ENCODE measurements at places on chromosomes 7 and 10.
A peak's percentile ranks its signal among the peaks of the same experiment; 100 is the strongest.

GRCh38 chr10:93505075-93505474 is 8.7 kb downstream of the CEP55 start:
- DNase-seq: no peak

- no peak for DNase-seq
Measured at GRCh38 chr10:29791773-29792172, 157.0 kb upstream of the SVIL start.

GRCh38 chr10:102904346-102904745 is 13.7 kb upstream of the CNNM2 start:
- no peak for DNase-seq

- peak; percentile 66 for DNase-seq
Measured at GRCh38 chr7:28078036-28078901, 102.3 kb downstream of the JAZF1 start.

DNA sequence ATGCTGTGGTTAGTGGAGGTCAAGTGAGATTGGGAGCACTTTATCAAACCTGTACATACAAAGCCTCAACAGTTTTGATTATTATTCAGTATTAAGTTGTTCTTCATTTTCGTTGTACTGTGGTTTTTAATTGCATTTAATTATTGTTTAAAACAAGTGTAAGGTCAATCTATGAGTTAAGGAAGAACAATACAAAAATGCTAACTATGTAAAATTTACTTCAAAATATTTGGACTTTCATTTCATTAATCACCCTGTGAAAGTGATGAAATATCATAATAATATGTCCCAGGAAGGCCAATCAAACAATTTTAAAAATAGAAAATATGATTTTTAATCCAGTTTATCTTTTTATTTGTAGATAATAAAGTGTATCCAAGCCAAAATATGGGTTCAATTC is 13.6 kb upstream of the NDUFA5 start:
- no peak for DNase-seq

DNA sequence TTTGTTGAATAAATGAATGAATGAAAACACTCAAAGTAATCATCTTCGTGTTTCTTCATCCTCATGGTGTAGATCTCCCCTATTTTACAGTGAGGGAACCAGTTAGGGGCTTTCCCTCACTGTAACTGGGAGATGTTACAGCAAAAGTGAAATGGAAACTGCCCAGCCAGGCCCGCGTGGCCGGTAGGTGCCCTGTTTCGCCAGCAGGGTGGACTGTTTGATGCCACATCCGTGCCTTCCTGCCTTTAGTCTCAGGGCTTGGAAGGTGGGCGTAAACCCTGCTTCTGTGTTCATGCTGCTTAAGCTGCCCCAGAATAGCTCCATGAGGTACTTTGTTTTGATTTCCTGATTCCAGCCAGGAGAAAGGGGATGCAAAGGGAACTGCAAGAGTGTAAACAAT is 268.8 kb downstream of the PLXNA4 start:
- DNase-seq: no peak

DNA sequence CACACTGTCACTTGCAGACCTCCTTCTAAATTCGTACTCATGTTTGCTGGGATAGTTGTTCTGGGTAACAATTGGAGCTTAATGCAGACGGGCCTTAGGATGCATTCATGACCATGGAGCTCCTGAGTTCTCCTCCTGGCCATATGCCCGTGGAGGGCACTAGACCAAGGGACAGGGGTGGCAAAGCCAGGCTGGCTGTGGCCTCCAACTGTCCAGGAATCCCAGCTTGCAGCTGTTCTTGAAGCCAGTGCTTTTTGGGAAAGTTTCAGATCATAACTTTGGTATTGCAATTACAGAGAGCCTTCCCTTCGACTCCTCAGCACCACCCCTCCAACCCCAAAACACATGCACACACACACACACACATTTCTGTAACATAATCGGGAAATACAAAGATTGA is 30.6 kb downstream of the ANTXRL start:
- DNase-seq: no peak

DNA sequence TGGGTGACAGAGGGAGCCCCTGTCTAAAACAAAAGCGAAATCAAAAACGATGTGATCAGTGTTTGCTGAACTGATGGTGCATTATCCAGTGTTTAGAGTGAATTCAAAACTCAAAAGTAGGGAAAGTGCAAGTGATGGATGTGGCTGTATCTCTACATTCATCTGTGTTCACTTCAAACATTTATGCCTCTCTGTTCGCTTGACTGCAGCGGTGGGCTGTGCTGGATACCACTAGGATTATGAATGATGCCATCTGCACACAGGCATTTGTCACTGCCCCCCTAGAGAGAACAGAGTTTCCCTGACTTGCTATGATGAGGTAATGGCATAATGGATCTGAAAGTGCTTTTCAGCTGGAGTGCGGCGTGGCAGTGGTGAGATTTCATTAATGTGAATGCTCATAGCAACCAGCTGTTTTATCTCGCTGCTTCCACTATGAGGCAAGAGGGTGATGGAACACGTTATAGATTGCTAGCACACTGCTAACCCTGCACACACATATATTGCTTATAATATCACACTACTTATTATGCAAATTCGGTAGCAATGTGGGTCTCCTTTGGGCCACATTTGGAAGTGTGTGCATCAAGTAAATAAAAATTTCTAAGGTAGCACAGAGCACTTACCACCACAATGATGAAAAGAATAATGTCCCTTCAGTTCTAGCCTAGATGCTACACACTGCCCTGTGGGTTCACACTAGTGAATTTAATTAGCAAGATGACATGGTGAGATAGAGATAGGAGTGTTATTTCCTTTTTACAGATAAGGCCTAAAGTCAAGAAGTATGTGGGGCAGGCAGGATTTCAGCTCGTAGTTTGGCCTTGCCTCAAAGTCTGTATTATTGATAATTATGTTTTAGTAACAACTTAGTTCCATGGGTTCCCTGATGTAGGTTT is 164.7 kb downstream of the CAMK1D start:
- peak; percentile 67 for DNase-seq

DNA sequence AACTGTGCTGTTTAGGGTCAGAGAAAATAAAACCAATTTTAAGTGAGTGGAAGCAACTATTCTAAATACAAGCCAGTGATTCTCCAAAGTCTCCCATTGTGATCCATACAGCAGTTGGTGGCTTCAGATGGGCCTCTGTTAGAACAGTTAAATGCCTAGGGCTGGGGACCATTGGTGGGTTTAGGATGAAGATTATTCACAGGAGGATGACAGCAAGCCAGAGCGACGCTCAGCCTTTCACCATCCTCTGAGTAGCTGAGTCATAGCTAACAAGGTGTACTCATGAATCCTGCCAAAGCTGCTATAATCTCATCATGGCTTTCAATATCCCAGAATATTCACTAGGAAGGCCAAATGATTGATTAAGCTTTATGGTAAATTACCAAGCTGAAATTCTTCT is 39.6 kb downstream of the STARD3NL start:
- no peak for DNase-seq

DNA sequence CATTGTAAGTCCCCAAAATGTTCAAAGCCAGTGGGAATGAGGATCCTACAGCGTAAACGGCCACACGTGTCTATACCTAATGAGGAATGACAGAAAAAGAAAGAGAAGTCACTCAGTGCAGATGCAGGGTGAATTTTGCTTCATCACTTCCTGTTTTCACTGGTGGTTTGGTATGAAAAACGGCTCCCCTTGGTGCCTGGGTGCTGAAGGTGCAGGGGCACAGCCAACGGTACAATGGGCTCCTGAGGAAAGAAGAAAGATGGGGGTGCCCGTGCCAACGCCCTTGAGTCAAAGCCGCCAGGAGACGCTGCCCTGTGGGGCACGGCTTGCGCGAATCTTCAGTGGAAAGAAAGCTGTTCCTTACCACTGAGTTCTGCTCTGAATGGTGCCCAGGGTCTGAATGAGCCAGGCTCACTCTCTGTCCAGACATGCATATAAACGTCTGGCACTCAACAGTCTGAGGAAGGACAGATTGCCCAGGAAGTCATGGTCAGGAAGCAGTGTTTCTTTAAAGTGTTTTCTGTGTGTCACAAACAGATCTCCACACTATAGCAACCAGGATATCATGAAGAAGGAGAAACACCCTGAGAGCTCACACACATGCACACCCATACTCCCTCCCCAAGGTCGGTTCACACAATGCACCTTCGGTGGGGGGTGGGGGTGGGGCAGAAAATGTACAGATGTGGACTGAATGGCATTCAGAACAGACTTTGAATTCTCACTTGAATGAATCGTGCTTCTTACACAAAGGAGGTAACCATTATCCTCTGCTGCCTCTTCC is 105.8 kb downstream of the ELMO1 start:
- DNase-seq: no peak

DNA sequence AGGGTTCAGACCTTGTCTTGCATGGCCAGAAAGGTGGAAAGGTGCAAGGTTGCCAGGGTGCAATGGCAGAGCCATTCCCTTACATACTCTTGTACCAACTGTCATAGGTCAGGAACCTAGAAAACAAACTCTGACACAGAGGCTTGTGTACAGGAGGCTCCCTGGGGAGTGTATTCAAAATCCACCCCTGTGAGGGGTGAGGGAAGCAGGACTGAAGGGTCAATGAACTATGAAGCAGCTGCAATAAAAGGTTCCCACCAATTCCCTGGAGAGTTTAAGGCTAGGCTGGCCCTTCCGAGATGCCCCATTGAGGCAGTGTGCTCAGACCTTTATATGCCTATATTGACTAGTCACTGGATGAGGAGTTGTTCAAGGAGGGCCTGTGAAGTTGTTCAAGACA is 13.9 kb upstream of the CUZD1 start:
- no peak for DNase-seq

DNA sequence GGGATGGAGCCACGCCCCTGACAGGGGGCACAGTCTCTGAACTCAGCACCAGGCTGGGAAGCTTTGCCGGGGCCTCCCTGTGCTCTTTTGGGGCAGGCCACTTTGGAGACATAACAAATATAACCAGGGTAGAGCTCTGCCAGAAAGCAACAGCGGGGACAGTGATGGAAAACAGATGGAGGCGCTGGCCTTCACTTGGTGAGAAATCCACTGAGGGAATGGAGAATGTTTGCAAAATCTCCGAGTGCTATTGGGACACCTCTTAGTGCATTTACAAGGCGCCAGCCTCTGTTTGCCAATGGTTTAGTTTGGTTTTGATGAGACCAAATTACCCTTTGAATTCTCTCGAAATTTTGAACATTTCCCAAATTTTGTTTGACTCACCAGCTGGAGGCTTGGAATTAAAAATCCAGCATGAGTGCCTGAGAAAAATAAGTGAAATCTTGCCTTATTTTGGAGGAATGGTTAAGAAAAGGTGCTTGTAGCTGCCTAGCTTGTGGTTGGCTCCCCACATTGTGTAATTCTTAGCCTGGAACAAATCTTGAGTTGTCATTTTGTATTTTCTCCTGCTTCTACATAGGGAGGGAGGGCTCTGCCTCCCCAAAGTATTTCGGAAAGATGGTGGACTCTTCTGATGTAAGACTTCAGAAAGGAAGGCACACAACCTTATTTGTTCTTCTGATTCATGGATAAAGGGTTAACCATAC is 980.5 kb downstream of the LRMDA start:
- DNase-seq: no peak

DNA sequence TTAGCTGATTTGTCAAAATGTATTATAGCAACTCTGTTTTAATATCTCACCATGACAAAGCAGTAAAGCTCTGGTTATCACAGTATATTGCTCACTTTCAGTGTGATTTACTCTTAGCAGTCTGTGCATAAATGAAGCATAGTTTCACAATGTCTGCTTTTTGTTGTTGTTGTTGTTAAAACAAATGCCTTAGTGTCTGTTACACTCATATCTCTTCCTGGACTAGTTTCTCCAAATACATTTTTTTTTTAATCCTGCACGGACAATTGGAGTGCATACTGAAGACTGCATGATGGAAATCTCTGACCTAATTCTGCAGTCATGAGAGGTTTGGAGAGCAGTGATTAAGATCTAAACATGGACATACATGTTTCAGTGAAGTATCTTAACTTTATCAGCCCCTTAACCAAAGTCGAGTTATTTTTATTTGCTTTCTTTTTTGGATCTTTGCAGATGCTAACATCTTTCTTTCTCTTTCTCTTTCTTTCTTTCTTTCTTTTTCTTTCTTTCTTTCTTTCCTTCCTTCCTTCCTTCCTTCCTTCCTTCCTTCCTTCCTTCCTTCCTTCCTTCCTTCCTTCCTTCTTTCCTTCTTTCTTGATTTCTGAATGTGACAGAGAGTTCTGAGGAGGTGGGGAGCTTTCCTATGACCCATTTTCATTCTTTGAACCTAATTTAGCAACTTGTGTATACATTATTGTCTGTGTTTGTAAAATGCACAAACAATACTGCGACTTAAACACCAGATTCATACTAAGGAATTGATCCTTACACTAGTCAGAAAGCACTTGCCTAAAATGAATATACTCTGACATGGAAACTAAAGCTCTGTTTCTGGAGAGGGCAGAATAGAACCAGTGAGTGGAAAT is 161.5 kb upstream of the AGR3 start:
- no peak for DNase-seq

GRCh38 chr10:29470355-29470705 is 164.4 kb downstream of the SVIL start:
- DNase-seq: no peak

DNA sequence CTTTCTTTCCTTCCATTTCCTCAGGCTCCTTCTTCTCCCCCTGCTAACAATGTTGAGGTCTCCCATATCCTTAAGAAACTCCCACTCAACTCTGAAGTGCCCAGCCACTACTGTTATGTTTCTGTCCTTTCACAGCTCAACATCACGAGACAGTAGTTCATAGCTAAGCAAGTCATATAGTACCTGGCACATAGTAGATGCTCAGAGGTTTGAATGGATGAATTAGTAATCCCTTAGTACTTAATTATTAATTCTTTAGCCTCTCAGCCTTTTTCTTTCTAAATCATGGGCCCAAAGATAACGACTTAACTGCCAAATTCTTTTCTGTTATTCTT is 22.6 kb downstream of the CSGALNACT2 start:
- DNase-seq: no peak

DNA sequence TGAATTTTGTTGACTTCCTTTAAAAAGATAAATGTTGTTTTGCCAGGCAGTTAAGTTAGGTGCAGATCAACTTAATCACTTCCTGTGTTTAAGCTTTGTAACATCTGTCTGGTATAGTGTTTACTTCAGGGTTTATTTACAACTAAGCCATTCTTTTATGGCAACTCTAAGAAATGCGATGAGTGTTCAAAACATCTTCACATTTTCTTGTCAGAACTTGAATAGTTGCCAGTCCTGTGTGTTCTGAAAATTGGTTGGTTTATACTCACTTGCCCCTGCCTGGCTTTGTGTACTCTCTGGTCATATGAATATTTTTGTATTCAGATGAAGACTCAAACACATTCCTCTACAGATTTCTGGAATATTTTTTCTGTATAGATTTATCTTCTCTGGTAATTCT is 327.2 kb downstream of the MDFIC start:
- no peak for DNase-seq

DNA sequence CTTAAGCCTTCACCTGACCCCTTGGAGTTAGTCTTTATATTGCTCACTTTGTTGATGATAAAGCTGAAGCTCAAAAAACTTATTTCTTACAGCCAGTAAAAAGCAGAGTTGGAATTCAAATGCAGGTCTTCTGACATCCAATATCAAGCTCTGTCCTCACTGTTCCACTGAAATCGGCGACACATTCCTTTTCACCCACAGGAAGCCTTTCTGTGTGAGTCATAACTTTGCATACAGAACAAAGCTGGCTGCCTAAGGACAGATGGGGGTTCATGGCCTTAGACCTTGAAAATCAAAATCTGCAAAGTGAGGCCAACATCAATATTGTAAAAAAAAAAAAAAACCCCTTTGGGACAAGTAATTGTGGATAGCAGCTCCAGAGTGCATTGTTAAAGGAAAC is 21.8 kb upstream of the AKR1B1 start:
- DNase-seq: no peak

Data from NCI-H1436 (cell line).